ENCODE measurements at places on chromosomes 2 and 18.
A peak's percentile ranks its signal among the peaks of the same experiment; 100 is the strongest.

GRCh38 chr2:224142397-224143312 lies 103.6 kb upstream of the SERPINE2 start:
- no peak for DNase-seq

GRCh38 chr2:227192491-227192890 lies 28.1 kb downstream of the COL4A3 start:
- DNase-seq = no peak

DNA sequence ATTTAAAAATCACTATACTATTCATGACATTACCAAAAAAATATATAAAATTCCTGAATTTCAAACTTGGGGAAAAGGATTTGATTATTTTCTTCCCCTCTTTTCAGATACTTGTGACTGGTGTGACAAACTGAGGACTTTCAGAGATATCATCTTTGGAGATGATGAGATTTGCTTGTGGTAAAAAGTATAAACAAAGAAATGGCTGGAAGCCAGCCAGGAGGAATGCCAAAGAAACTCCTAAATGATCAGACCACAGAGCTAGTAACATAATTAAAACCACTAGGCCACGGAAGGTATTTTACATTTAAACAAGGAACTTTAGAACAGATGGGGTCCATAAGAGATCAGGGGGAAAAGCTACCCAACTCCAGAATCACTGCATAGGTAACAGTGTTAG lies 58.7 kb downstream of the PIGN start:
- no peak for DNase-seq

DNA sequence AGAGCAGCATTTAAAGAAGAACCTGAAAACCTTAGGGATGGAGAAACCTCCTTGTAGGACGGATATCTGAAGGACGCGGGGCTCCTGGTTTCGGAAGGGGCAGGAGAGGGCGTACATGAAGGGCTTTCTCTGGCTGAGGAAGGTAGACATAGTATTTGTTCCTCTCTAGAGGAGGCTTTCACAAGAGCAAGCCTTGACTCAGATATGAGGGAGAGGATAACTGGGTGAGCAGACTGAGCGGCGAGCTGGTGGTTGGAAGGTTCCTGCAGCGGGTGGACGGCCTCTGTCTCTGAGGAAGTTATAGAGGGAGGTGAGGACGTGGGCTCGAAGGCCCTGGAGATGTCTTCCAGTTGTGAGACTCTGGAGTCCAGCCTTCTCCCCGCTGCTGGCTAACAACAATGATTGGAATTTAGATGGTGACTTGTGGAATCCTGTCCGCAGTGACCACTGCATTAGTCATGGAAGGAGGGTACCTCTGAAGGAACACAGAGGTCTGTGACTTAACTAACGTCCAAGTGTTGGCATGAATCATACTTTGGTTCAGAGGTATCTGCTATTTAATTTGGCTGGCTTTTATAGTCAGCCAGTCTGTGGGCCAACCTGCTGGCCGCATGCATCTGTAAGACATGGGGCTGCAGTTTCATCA lies 80.9 kb downstream of the ASAP2 start:
- no peak for DNase-seq

GRCh38 chr2:57892920-57893319 lies 153.7 kb upstream of the VRK2 start:
- DNase-seq = no peak

DNA sequence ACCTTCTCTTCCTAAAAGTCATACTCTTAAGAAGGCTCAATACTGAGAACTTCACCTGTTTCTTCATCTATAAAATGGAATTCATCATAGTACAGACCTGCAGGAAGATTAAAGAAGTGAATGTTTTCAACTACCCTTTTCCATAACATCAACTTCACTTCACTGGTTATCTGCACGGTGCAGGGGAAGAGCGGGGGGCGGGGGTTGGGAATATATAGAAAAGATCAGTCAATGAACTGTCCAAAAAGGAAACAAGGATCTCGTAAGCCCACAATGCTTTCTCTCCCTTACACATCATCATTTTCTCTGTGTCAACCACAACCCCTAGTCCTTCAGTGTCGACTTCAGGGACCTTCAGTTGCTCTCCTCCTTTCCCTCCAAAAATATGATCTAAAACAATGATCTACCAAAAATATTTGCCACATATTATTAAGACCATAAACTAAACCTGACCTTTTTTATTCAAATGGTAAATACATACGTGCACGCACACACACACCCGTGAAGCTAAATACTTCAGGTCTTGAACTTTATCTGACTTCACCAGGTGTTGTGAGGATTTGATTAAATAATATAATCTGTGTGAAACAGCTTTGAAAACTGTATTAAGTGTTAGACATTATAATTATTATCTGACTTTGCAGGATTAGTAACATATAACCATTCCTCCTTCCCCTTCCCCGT lies 4.9 kb downstream of the MBOAT2 start:
- DNase-seq = no peak

- no peak for DNase-seq
Measured at GRCh38 chr2:189002079-189002478, 27.9 kb downstream of the COL3A1 start.

DNA sequence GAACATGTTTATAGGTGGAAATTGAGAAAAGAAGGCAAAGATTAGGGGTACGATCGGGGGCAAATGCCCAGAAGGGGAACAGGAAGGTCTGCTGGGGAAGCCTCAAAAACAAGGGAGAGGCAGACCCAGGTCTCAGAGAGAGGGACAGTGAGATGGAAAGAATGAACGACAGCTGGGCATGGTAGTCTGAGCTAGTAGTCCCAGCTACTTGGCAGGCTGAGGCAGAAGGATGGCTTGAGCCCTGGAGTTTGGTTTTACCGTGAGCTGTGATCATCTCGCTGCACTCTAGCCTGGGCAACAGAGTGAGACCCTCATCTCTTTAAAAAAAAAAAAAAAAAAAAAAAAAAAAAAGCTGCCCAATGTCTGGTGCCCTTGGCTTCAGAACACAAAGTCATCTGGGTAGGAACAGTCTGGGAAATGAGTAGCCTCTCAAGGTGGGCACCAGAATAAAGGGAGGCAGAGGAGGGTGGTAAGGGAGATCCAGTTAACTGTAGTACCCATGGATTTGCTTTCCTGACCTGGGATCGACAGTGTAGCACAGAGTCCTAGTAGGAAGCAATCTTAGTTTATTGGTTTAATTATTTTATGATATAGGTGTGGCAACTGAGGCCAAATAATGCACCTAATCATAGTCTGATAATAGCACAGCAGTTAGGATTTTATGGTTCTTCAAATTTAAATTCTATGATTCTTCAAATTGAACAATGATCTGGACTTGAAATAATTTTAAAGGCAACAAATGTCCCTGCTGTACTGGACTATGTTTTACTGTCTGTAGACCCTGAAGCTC lies 3.5 kb downstream of the RRM2 start:
- no peak for DNase-seq

DNA sequence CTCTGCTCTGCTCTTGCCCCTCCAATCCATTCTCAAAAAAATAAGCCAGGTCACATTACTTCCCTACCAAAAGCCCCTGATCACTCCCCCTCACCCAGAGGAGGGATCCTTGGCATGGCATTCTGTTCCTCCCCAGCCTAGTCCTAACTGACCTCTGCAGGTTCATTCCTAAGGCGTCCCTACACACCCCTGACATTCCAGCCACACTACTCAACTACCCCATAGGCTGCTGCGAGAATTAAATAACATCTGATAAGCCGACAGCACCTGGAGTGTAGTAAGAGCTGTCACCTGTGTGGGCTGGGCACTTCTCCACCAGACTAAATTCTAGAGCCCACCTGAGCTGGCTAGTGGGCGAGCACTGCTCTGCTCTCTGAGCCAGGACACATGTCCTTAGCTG lies 44.7 kb upstream of the SLC1A4 start:
- no peak for DNase-seq

GRCh38 chr2:159192371-159192918 lies 94.1 kb downstream of the WDSUB1 start:
- no peak for DNase-seq

- DNase-seq = no peak
Measured at GRCh38 chr2:38818565-38818964, 40.6 kb downstream of the GEMIN6 start.

GRCh38 chr18:79953971-79954651 lies 2.7 kb upstream of the SLC66A2 start:
- no peak for DNase-seq

- no peak for DNase-seq
Measured at GRCh38 chr18:10230072-10230471, 224.4 kb upstream of the APCDD1 start.

GRCh38 chr2:111184725-111185310 lies 64.1 kb downstream of the BCL2L11 start:
- no peak for DNase-seq

DNA sequence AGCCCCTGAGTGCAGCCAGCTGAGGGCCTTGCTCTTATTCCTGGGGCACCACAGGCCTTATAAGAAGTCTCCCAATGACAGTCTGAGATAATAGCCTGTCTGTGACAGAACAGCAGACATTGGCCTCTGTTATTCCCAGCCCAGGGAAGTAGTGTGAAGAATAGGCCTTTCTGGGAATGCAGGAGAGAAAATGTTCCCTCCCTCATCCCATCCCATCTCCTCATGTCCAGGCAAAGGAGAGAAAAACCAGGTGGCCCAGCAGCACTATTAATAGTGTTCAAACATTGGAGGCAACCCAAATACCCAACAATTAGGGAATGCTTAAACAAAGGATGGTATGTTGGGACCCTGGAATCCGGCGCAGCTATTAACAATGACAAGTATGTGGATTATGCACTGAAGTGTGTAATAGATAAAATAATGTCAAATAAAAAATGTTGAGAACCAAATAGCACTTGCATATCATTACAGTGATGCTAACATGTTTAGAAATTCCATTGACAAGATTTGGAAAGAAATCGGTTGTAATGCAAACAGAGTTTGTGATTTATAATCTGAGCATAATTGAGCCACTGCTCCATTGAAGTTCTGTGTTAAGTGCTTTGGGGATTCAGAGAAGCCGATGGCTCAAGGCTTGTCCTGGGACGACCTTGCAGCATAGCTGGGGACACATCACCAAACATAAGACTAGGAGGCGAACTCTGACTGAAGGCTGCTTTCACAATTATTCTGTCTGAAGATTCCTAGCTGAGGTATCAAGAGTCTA lies 69.3 kb downstream of the LBH start:
- no peak for DNase-seq

DNA sequence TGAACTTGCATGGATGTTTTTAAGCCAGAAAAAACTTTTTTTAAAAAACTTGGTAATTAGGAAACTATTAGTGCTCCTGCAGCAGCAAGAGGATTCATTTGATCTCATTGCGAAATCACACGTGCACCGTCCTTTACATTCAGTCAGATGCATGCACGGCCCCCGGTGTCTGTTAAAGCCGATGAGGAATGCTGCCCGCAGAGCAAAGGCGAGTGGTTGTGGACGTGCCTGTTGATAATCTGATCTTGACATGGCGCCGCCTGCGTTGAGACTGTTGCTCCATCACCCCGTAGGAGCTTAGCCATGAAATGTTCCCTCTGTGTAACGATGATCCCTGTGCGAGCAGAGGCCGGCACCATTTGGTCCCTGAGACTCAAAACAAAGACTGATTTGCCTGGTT lies 300.0 kb downstream of the GBX2 start:
- no peak for DNase-seq

- DNase-seq = no peak
Measured at GRCh38 chr2:144449028-144449406, 70.9 kb downstream of the ZEB2 start.

GRCh38 chr2:235843591-235844395 lies 324.4 kb downstream of the GBX2 start:
- no peak for DNase-seq

DNA sequence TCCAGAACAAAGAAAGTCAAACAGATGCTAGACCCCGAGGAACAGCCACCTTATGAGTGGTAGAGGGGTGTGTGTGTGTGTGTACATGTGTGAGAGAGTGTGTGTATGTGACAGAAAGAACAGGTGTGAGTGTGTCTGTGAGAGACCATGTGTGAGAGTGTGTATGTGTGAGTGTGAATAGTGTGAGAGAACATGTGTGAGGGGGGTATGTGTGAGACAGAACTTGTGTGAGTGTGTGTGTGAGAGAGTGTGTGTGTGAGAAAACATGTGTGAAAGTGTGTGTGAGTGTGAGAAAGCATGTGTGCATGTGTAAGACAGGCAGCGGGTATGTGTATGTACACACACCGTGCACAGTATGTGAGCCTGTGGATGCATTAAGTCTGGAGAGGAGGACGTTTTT lies 214.3 kb downstream of the SP3 start:
- DNase-seq = no peak

GRCh38 chr2:69012310-69013141 lies 453 bp upstream of the ANTXR1 start:
- DNase-seq = peak; percentile 65

DNA sequence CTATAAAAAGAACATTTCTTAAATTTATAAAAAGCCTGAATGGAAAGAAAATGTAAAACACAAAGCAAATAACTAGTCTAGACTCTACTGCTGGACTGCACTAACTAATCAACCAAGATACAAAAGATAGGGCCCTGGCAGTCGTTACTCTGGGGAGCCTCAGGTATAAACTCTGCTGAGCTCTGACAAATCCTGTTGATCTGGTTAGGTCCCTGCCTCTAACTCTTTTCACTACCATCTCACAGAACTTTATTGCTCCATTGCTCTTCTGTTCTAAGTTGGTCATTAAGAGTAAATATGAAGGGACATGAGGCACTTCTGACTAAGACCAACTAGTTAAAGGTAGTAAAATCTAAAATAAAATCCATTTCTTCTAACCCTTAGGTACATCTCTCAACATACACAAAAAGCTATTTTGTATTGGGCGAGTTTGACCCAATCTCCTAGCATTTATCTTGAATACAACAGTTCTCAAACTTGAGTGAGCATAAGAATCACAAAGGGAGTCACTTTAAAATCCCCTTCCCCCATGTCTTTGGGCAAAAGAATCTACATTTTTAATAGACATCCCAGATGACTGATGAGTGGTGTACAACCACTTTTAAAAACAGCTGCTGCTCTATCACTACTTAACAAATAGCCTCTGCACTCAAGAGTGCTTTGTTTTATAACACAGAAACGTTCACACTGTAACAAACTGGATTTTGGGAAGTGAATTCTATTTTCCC lies 2.5 kb downstream of the CHN1 start:
- no peak for DNase-seq

DNA sequence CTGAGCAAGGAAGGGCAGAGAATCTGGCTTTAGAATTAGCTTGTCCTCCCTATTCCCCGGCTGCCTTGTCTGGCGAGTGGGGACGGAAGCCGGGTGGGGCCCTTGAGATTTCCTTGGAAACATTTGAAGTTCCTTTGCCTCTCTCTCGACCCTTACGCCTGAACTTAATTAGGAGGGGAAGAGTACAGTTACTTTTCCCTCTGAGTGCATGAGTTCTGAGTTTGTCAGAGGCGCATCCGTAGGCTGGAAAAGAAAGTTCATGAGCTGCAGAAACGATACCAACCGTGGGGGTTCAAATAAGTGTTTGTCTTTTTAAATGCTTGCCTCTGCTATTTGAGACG lies 468 bp downstream of the PIKFYVE start:
- DNase-seq = no peak

DNA sequence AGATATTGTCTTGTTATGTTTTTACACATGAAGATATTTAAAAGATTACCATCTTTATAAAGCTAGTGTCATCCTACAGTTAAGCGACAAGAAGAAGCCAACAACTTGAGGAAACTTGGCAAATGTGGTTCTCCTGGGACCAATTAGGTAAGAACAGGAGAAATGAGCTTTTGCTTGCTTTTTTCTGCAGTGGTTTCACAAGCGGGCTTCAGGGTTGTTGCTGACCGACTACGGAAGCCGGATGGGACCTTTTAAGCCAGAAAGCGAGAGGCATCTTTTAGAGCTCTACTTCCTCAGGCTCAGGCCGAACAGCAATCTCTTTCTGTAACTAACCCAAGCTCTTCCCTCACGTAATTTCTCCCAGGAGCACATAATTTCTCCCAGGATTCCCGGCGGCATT lies 256.5 kb downstream of the CNTNAP5 start:
- no peak for DNase-seq

Data from NCI-H187 (cell line).